ENCODE measurements at places on chromosomes 7 and 10.

DNA sequence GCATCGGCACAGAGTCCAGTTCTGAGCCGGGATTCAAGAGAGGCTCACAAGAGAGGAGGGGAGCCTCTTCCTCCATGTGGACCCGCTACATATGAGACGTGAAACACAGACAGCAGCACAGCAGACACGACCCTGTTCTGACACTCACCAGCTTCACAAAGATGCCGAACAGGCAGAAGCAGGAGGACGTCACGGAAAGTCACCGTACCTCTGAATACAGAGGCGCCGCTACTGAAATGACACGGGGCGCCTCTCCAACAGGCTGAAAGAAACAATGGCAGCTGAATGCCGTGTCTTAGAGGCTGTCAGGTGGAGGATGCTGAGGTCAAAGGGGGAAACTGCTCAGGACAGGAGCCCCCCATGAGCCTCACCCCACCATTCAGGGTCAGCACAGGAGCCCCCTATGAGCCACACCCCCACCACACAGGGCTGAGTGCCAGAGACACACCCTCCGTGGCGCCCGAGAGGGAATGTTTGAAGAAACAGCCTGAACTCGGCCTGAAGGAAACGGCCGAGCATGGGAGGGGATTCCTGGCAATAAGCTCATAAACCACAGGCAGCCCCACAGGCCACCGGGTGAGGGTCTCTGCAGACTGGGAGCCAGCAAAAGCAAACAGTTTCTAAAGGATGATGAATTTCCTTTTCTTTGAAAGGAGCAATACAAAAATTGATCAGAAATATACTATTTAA is 510.3 kb downstream of the PTPRN2 start:
- DNase-seq, result no peak

- no peak for DNase-seq
Observed at GRCh38 chr7:112959276-112959675, 127.4 kb downstream of the GPR85 start.

DNA sequence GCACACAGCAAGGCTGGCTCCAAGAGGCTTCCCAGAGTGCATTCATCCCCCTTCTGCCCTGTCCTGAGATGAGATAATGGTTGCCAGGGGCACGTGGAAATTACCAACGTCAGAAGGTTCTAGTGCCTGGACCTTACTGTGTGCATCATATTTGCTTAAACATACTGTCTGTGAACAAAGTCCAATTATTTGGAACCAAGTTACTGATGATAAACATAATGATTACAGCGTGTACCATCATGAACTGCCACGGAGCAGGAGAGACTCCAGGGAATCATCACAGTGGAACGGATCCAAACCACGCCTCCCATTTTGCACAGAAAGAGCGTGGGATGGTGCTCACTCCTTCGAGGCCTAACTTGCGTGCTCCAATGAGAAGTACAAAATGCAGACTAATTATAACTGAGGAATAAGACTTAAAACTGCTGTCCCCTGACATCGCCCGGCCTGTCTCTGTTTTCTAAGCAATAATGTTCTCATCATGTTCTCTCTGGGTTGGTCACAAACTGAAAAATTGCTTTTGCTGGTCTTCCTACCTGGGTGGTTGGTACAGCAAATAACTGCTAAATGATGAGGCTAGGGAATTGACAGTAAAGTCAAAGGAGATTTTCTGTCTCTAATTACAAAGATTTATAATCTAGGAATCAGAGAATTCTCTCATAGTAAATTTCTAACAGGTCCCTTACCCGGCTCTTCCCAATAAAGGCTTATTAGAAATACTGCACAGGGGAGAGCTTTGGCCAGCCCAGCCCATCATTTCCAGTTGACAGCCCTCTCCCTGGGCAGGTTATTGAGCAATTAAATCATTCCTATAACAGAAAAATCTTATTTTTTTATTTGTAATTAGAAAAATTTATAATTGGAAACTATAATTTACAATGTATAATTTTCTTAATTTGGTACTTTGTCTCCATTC is 182.2 kb downstream of the CAMK1D start:
- no peak for DNase-seq

GRCh38 chr7:106344211-106344610 is 59.4 kb upstream of the NAMPT start:
- no peak for DNase-seq

GRCh38 chr10:14474656-14475055 is 143.9 kb upstream of the FRMD4A start:
- DNase-seq, result no peak

DNA sequence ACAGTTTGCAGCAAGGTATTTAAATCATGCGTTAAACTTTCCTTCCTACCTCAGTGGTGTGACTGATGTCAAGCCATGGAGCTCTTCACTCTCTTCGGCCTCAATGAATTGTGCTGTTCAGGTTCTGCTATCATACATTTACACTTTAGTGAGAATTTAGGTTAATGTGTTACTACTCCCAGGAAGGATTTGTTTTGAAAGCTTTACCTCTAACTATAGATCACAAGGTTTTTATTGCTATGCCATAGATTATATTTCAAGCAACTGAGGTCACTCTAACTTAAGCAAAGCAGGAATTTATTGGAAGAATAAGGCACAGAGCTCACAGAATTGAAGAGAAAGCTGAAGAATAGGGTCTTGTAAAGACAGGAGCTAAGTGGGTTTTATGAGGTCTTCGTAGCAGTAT is 11.0 kb upstream of the ADD3 start:
- no peak for DNase-seq

DNA sequence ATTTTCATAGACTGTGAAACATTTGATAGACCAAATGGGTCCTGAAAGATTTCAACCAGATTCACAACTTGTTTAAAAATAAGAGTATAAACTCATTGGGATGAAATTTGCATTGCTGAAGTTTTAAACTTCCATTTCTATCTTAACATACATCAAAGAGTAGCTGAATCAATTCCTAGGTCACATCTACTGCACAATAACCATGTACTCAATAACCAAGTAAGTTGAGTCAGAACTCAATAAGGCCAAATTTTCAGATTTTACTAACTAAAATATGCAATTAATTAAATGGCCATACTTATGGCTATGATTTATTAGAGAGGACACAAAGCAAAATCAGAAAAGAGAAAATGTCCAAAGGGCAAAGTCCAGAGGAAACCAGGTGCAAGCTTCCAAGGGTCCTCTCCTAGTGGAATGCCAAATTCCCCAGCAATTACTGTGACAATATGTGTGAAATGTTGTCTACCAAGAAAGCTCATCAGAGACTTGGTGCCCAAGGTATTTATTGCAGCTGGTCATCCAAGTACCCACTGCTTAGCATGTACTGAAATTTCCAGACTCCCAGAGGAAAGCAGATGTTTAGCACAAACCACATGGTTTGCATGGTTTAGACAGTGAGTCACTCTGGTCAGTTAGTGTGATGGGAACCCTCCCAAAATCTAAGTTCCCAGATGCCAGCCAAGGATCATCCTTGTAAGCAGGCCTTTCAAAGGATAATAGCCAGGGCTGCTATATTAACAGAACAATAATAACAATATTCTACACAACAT is 238.9 kb downstream of the IPMK start:
- no peak for DNase-seq

- DNase-seq, result no peak
Observed at GRCh38 chr7:38245409-38245977, 27.9 kb downstream of the TARP start.

- DNase-seq, result no peak
Observed at GRCh38 chr7:102898532-102898859, 14.3 kb upstream of the LRRC17 start.

DNA sequence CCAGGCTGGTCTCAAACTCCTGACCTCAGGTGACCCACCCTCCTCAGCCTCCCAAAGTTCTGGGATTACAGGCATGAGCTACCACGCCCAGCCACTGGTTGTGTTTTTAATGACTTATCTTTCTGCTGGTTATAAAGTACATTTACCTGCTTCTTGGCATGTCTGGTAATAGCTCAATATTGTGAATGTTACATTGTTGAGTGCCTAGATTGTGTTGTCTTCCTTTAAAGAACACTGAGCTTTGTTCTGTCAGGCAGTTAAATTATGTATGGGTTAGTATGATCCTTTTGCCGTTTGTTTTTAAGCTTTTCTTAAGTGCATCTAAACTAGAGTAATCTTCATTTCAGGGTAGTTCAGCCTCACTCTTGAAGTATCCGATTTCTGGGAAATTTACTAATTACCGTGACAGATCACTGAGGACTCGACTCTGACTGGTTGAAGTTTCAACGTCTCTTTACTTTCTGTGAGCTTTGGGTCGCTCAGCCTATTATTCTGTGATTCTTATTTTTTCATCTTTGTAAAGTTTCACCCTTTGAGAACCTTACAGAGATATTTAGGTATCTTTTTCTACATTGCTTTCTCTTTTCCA is 617.4 kb downstream of the SORCS1 start:
- DNase-seq, result no peak

DNA sequence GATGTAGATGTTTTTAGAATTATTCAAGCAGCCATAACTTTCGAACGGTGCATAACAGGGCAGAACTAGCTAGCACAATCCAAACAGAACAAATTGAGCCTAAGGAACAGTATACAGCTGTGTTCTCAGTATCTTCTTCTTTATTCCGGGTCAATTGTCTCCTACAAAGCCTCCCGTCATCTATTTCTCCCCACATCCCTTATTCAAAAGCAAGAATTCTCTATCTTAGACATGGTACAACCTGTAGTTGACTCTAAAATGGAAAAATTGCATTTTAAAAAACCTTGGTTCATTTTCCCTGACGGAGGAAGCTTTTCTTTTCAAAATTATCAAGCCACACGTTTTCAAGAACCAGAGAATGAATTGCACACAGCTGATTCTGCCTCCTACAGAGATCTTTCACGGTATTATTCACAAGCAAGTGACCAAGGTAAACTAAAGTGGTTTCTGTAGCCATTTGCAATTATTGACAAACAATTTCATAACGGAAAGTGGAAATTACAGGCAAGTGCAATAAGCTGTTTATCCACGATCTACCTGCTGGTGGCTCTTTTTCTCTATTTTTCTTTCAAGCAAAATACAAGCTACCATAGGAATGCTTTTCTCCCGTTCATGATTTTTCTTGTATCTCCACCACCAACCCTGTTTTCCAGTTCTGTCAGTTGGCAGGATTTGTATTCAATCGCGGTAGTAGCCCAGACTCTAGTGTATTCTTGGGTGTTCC is 2.3 kb downstream of the GRM8 start:
- no peak for DNase-seq

DNA sequence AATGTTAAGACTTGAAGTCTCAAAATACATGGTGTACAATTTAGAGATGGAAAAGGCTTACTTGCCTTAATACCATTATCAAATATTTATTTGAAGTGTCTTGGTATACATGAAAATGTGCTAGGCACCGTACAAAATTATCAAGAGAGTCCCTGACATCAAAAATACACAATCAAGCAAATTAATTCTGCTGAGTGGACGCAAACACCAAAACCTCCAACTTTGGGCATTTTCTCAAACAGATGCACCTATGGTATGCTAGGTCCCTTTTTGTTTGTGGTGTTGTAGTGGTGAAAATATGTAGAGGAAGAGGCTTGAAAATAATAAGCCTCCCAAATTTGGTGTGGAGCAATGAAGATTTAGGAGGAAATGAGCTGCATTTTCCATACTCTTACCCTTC is 24.8 kb downstream of the ZNF800 start:
- DNase-seq, result no peak

DNA sequence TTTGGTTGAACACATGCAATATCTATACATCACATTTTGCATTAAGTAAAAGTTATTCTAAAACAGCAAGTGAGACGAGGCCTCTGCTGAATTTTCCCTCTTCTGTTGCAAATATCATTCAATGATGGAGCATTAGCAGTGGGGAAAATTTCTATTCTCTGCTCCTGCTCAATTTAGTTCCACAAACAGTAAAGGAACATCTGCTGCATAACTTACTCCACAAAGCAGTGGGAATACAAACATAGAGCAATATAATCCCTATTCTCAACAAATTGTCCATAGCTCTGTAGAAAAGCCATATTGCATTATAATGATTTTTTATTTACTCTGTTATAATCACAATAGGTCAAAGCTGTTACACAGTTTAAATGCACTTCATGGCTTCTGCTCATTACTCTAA is 5.9 kb downstream of the AGR3 start:
- DNase-seq, result no peak

Measured in stimulated activated CD4-positive, alpha-beta T cell treated with anti-CD3 and anti-CD28 coated beads, Interleukin-1b, Interleukin-23, amount 100 ng/mL, for 24 hours (primary cell).